Tibial artery (tissue), 4 donors: ENCODE measurements at places on chromosomes 12 and 14.

DNA sequence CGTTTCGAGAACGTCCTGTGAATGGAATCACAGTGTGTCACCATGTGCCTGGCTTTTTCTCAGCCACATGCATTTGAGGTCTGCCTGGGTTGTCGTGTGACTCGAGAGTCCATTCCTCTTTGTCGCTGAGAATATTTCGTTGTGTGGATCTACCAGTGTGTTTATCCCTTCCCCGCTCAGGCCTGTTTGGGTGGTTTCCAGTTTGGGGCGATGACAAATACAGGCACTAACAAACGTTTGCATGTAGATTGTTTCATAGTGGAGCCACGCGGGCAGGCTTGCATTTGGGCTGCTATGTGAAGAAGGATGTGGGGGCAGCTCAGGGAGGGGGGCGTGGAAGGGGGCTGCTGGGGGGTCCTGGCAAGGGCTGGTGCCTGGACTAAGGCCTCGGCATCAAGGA is 14.1 kb downstream of the RIN3 start:
- no peak for DNase-seq

DNA sequence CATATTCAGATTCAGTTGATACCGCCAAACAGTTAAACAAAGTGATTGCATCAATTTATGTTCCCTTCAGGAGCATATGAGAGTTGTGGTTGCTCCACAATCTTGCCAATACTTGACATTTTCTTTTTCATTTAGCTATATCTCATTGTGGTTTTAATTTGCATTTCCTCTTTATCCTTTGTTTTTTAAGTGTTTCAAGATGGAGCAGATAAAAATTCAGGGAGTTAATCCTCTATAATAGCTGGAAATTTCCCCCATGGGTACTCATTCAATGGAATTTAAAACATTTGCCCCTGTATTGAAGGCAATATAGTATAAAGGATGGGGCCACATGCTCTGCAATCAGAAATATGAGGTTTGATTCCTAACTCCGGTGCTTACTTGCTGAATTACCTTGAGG is 1.1 kb upstream of the EXD2 start:
- DNase-seq = no peak

- no peak for DNase-seq
Observed at GRCh38 chr12:70290116-70290515, 46.9 kb downstream of the CNOT2 start.

- DNase-seq = no peak
Observed at GRCh38 chr12:10528174-10528953, 22.7 kb downstream of the EIF2S3B start.

GRCh38 chr12:18992336-18992735 is 137.2 kb upstream of the PLEKHA5 start:
- no peak for DNase-seq

GRCh38 chr12:131752451-131752850 is 41.6 kb downstream of the SFSWAP start:
- DNase-seq = peak; percentile 38

DNA sequence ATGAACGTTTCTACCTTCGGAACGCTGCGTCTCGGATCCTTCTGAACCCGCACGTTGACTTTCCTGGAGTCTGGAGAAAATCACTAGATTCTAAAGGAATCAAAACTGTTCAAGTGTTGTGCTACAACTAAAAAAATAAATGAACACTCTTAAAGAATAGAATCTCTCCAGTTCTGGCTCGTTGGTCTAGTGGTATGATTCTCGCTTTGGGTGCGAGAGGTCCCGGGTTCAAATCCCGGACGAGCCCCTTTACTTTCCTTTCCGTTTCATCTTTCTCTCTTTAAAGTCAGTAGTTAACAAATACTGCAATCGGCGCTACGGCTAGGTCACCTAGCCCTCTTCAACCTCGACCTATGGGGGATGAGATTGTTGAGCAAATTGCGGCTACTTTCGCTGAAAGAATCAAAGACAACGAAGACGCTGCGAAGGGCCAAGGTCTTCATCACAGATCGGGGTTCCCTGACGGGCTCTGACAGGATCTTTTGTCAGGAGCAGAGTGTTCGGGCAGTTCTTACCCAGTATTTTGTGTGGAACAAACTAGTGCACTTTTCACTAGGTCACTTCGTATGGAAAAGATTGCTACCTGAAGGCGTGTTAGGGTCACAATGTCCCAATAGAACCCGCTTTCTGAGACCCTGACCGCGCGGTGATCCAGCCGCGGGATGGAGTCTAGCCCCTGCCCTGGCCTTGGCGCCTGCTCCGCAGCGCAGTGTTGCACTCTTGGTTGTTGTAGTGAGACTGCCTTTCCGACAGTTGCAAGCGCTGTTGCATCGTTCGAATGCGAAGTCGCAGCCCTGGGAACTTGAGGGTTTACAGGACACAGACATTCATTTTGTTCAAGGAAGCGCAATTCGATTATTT is 8.4 kb downstream of the OR6S1 start:
- DNase-seq = peak; percentile 36

- no peak for DNase-seq
Observed at GRCh38 chr14:24463884-24464785, 21.6 kb upstream of the SDR39U1 start.

- no peak for DNase-seq
Observed at GRCh38 chr14:31051511-31051910, 25.3 kb upstream of the STRN3 start.

GRCh38 chr14:77222546-77223225 is 41.1 kb downstream of the TMEM63C start:
- no peak for DNase-seq
